Stimulated activated CD4-positive, alpha-beta T cell treated with anti-CD3 and anti-CD28 coated beads, Interleukin-2, amount 100 ng/mL, for 48 hours (primary cell): ENCODE measurements at places on chromosomes 4 and X.
A peak's percentile ranks its signal among the peaks of the same experiment; 100 is the strongest.

- no peak for DNase-seq
These were observed 7.8 kb upstream of the PIGA start for GRCh38 chrX:15343075-15343476.

- DNase-seq, result no peak
These were observed 1.1 kb upstream of the HDAC6 start for GRCh38 chrX:48800574-48801279.

DNA sequence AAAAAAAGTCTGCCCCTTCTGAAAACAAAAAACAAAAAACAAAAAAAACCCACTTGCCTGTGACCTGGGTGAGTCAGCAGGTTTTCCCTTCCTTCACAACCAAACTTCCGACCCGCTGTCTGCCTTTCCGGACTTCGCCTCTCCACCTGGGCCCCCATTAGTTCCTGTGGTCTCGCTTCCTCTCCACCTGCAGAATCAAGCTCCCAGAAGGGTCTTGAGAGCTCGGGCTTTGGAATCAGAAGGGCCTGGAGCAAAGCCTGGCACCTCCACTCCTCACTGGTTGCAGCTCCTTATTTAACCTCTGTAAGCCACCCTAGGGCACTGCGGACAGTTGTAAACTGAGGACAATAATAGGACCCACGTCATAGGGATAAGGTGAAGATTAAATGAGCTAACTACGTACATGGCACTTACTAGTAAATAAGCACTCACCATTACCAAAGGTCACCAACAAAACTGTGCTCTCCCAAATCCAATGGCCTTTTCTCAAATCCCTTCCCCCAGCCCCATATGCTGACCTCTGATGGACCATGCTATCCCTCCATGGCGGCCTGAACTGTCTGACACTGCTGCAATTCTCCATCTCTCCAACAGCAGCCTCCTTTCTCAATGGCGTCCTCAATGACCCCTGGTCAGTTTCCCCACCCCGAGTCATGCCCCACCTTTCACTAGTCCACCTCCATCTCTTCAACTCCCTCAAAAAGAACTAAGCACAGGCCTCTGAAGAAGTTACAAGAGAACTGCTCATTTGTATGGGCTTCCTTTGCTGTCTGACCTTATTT lies 64.2 kb downstream of the IRF2 start:
- DNase-seq, result no peak

DNA sequence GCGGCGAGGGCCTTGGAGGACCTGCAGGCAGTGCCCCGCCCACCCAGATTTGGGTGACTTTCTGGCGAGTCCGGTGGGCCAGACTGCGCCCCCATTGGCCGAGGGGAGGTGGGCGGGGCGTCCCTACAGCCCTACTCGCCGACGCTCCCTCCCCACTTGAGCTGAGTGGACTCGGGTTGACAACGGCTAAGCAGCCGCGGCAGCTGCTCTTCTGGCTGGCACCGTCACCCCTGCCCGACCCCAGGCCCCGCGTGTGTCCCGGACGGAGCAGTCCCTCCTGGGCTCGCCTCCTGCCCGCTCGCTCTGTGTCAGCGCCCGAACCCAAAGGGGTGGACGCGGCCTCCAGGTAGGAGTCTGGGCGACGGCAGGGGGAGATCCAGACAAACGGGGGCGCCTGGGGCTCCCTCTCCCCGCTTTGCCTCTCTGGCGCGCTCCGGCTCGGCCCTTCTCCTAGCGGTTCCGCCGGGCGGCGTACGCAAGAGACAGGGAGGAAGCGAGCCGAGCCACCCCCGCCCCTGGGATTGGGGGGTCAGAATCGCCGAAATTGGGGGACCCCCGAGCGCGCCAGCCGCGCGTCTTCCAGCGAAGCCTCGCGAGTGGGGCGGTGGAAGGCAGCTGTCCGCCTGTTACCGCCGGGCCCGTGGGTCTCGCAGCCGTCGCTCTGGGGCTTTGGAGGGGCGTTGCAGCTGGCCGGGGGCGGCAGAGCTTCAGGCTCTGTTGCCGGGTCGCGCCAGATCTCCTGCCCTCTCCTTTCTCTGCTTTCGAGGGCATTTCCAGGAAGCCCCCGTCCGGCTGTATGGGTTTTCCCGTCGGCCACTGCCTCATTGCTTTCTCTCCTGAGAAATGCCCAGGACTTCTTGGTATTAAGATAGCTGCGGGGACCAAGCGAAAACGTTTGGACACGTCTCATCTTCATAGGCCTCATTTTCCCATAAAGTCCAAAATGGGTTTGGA lies 46.3 kb downstream of the STARD8 start:
- DNase-seq, result no peak

GRCh38 chrX:54747733-54748393 lies 50.2 kb downstream of the ITIH6 start:
- no peak for DNase-seq

DNA sequence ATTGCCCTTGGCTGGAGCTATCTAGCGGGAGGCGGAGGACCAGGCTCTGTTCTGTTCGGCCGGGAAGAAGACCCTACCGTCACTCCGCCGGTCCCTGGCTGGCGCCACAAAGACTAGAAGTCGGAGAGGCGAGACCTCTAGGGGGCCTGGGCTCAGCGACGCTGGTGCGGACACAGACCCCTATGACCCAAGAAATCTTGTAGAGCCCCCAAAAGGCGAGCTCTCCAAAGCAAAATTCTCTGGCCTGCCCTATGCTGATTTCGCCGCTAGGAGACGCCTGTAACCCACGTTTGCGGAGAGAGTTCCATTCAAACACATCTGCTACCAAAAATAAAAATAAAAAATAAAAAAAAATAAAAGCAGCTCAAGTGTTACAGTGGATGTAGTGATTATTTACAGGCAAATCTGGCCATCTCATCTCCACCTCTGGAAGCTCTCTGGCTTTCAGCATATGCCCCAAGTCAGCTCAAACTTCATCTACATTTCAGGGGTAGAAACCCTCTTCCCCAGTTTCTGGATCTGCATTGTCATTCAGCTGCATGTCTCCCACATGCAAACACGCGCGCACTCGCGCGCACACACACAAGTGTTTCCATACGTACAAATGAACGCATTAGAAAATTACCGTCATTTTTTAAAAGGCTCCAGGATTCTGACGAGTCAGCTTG lies 2.4 kb upstream of the PCDH10 start:
- DNase-seq, result no peak

DNA sequence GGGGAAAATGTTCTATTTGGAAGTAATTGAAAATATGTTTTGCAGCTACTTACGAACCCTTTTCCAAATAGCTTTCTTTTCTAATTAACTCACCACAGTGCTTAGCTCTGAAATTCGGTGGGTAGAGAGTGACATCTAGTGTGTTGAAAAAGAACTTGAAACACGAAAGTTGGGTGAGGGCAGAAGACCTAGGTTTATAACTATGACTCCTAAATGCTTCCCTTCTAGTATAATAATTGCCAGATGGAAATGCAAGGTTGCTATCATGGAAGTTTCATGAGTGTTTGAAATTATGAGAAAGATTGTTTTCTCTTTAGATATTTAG lies 77.3 kb upstream of the NOCT start:
- no peak for DNase-seq

GRCh38 chr4:160709546-160709945 lies 1454.3 kb downstream of the FSTL5 start:
- no peak for DNase-seq

DNA sequence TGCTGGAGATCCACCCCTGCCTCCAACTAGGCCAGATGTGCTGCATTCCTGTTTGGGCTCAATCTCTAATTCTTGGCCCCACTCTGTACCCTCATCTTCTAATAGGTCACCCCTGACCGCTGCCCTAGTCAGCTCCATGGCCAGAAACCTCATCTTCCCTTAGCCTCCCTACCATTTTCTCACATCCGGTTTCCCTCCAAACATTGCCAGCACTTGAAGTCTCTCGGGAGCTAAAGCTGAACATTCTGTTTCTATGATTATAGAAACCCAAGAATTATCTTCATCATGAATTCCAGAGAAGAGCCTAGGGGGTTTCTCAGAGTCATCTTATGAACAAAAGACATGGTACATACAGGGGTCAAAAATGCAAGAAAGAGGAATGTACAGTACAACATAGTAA lies 179.7 kb downstream of the AMELX start:
- DNase-seq, result no peak

- DNase-seq, result no peak
These were observed at the start of gene PAGE2 for GRCh38 chrX:55088795-55089489. TSS of gene PAGE2 (plus strand) at chrX:55089018. CDS start at chrX:55090021, 1,003 bp downstream.

GRCh38 chrX:15943391-15943790 lies 88.8 kb upstream of the AP1S2 start:
- no peak for DNase-seq

DNA sequence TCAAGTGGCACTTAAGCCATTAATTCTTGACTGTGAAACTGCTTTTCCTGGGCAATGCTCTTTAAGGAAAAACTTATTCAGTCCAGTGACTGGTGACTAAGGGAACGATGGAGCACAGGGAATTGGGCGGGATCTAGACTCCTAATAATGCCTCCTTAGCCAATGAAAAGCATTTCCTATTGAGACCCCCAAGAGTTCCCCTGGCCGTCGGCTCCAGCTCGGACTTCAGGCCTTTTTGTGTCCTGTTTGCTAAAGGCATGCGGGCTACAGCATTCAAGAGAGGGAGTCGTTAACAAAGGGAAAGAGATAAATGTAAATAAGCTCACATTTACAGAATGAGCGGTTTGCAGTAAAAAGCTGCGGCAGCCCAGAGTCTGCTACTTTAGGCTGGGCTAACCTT lies at the start of gene LPAR4:
Gene LPAR4 (plus strand): TSS at position 232 of the 400 bp plus-strand sequence. CDS start 7,150 bp downstream, outside the sequence.
- DNase-seq, result no peak

DNA sequence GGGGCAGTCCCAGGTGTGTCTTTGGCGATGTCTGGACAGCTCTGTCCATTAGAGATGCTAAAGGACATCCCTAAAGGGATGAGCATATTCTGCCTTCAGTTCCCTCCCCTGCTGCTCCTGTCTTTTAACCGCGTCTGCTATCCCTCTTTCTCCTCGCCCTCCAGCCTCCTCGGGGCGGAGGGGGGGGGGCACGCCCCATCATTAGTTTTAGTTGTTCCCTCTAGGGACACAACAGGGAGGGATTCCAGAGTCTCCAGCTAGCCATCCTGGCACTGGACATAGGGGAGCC lies 1.1 kb downstream of the MSL3 start:
- DNase-seq, result no peak

GRCh38 chr4:39698424-39699009 lies 581 bp downstream of the UBE2K start:
- DNase-seq, result peak; percentile 37

- DNase-seq, result no peak
These were observed 2.4 kb downstream of the CHST7 start for GRCh38 chrX:46575991-46576392.

GRCh38 chrX:84165711-84166110 lies 22.3 kb downstream of the RPS6KA6 start:
- DNase-seq, result no peak

DNA sequence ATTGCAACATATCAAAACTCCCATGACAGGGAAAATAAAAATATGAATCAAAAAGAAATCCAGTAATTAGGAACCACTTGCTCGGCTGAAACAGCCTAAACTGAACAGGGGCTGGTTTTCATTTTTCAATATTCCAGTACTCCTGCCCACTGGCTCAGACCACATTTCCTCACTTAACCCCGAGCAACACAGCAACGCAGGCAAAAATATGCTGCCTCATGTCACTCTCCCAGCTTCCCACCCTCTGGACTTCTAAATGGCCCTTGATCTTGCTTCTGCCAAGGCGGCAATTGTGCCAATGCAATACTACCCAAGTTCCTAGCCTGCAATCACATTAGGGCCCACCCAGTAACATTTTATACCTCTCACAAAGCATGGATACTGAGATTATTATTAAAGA lies 30.6 kb downstream of the USP46 start:
- DNase-seq, result no peak

- no peak for DNase-seq
These were observed 57.4 kb downstream of the PSAPL1 start for GRCh38 chr4:7377223-7377865.
